ENCODE measurements at places on chromosomes 7 and 10. TPM values are rescaled to one million over a fixed set of nuclear protein-coding genes. Genes with fewer than 3 reads are reported as not detected.

DNA sequence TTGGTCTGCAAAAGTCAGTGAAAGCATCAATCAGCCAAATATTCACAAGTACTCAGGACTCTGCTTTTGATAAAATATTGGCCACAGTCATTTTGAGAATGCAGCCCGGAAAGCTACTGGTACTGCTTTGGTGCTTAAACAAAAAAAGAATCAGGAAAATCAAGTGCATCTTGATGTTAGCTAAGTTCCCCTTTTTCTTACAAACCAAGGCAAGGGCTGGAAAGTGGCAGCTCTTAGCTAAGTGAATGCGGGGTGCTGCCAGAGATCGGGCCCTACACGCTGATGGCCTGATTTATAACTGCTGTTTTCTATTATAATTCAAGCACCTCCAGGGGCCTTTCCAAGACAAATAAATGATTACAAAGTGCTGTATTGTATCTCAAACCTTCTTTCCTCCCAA, 136.8 kb upstream of the MGMT start:
- H3K27ac ChIP-seq, result no peak overlapping the region
- peaks cover 8% of the 10 kb centered on the region for H3K4me1 ChIP-seq
- no peaks in the 10 kb centered on the region for H3K27me3 ChIP-seq
- no peak for DNase-seq

DNA sequence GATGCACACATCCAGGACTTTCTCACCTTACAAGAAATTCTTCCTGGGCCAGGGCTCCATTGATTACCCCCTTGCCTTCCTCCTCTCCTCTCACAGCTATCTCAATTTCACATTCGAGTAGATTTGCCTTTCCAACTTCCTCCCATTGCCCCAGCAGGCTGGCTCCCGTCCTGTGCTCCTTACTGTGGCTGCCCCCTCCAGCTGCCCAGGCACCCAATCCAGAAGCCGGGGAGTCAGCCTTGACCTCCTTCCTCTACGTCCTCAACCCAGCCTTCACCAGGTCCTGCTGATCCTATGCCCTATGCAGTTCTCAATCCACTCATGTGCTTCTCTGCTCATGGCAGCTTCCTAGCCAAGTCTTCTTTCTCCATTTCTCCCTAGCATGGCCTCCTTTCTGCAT, 85.7 kb upstream of the GPR26 start:
- DNase-seq, result no peak
- no peaks in the 10 kb centered on the region for H3K4me1 ChIP-seq
- no peak overlapping the region for H3K27ac ChIP-seq
- H3K36me3 ChIP-seq, result no peaks in the 10 kb centered on the region
- no peaks in the 10 kb centered on the region for H3K27me3 ChIP-seq

GRCh38 chr7:135773464-135773863, 24.9 kb upstream of the FAM180A start:
- no peaks in the 10 kb centered on the region for H3K36me3 ChIP-seq
- H3K4me3 ChIP-seq, result no peak overlapping the region
- H3K27me3 ChIP-seq, result no peaks in the 10 kb centered on the region
- DNase-seq, result peak; percentile 15

DNA sequence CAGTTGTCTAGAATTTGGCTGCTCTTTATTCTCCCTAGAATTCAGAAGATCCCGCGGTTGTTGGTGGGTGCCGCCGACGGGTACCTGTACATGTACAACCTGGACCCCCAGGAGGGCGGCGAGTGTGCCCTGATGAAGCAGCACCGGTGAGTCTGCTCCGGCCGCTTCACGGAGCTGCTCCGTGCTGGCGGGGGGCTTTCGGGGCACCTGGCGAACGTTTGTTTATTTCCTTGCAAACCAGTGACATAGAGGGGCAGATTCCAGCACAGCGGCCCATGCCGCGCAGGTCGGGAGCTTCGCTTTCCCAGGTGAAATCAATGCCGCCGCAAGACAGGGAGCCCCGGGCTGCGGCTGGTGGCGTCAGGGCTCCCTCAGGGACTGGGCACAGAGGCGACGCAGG, 38.0 kb downstream of the WIPI2 start:
- peaks cover 79% of the 10 kb centered on the region for H3K36me3 ChIP-seq
- H3K27me3 ChIP-seq, result no peaks in the 10 kb centered on the region
- H3K4me1 ChIP-seq, result no peaks in the 10 kb centered on the region
- H3K4me3 ChIP-seq, result no peak overlapping the region
- DNase-seq, result no peak
- no peak overlapping the region for H3K27ac ChIP-seq

DNA sequence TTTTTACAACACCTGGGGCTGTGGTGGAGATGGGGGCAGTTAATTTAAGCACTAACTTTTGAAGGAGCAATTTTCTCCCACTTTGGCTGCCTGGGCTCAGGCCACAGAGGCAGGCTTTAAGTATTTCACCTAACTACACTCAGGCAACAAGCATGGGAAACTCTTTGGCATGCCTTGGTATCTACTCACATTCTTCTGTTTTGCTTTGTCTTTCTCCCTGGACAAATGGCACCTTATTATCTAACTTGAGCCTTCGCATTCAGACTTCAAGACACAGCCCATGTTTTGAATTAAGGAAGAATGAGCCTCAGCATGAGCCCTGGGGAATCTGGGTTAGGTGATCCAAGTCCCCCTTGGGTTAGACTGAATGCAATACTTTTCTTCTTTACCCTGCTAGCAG, 31.8 kb upstream of the BMPER start:
- peaks cover 10% of the 10 kb centered on the region for H3K4me1 ChIP-seq
- H3K4me3 ChIP-seq, result no peak overlapping the region
- no peak overlapping the region for H3K27ac ChIP-seq
- no peaks in the 10 kb centered on the region for H3K27me3 ChIP-seq
- no peak for DNase-seq
- H3K36me3 ChIP-seq, result no peaks in the 10 kb centered on the region

GRCh38 chr10:19332304-19332703, 283.7 kb downstream of the MALRD1 start:
- no peaks in the 10 kb centered on the region for H3K27me3 ChIP-seq
- no peaks in the 10 kb centered on the region for H3K4me1 ChIP-seq

DNA sequence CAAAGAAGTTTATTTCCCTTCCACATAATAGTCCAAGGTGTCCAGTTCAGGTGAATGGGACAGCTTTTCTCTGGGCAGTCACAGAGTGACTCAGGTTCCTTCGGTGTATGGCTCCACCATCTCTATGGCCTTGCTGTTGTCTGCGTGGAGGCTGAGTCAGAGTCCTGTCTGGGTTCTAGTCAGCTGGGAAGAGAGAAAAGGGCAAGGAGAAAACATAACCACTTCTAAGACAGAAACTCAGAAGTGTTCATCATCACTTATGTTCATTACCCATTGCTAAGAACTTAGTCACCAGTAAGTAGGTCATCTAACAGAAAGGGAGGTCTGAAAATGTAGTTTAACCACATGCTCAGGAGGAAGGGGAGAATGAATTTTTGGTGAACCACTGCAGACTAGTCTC, 32.4 kb upstream of the CCDC7 start:
- H3K4me3 ChIP-seq, result no peak overlapping the region
- DNase-seq, result peak; percentile 96
- no peaks in the 10 kb centered on the region for H3K36me3 ChIP-seq
- H3K27me3 ChIP-seq, result no peaks in the 10 kb centered on the region
- H3K27ac ChIP-seq, result no peak overlapping the region
- H3K4me1 ChIP-seq, result peaks cover 6% of the 10 kb centered on the region

- H3K27me3 ChIP-seq, result no peaks in the 10 kb centered on the region
- no peak for DNase-seq
- H3K36me3 ChIP-seq, result no peaks in the 10 kb centered on the region
- no peak overlapping the region for H3K27ac ChIP-seq
- no peak overlapping the region for H3K4me3 ChIP-seq
These were observed 173.2 kb downstream of the EBF3 start for GRCh38 chr10:129790715-129791446.

- no peaks in the 10 kb centered on the region for H3K4me1 ChIP-seq
- H3K27ac ChIP-seq, result no peak overlapping the region
- DNase-seq, result no peak
- H3K4me3 ChIP-seq, result no peak overlapping the region
- no peaks in the 10 kb centered on the region for H3K27me3 ChIP-seq
These were observed 523.0 kb upstream of the FOXK1 start for GRCh38 chr7:4159154-4159501.

GRCh38 chr10:44143556-44143955, 241.3 kb downstream of the CXCL12 start:
- no peak overlapping the region for H3K27ac ChIP-seq
- no peaks in the 10 kb centered on the region for H3K36me3 ChIP-seq
- no peak overlapping the region for H3K4me3 ChIP-seq
- no peak for DNase-seq
- no peaks in the 10 kb centered on the region for H3K27me3 ChIP-seq

- H3K27me3 ChIP-seq, result no peaks in the 10 kb centered on the region
- H3K36me3 ChIP-seq, result peaks cover 8% of the 10 kb centered on the region
- no peak overlapping the region for H3K4me3 ChIP-seq
- no peak overlapping the region for H3K27ac ChIP-seq
- no peak for DNase-seq
These were observed 75.4 kb upstream of the ATP6V0A4 start for GRCh38 chr7:138873220-138873892.

- no peaks in the 10 kb centered on the region for H3K4me1 ChIP-seq
- DNase-seq, result no peak
- no peaks in the 10 kb centered on the region for H3K27me3 ChIP-seq
- H3K4me3 ChIP-seq, result no peak overlapping the region
- H3K27ac ChIP-seq, result no peak overlapping the region
- no peaks in the 10 kb centered on the region for H3K36me3 ChIP-seq
These were observed 163.3 kb upstream of the FEZF1 start for GRCh38 chr7:122467661-122468449.

- H3K4me3 ChIP-seq, result no peak overlapping the region
- no peaks in the 10 kb centered on the region for H3K4me1 ChIP-seq
- no peak for DNase-seq
- peaks cover 42% of the 10 kb centered on the region for H3K36me3 ChIP-seq
- H3K27me3 ChIP-seq, result no peaks in the 10 kb centered on the region
These were observed 22.7 kb downstream of the AVPI1 start for GRCh38 chr10:97664282-97664850.

GRCh38 chr10:112176543-112176942, 7.0 kb downstream of the GPAM start:
- no peaks in the 10 kb centered on the region for H3K27me3 ChIP-seq
- no peak overlapping the region for H3K27ac ChIP-seq
- no peak for DNase-seq
- H3K4me1 ChIP-seq, result no peaks in the 10 kb centered on the region
- peaks cover 6% of the 10 kb centered on the region for H3K36me3 ChIP-seq

DNA sequence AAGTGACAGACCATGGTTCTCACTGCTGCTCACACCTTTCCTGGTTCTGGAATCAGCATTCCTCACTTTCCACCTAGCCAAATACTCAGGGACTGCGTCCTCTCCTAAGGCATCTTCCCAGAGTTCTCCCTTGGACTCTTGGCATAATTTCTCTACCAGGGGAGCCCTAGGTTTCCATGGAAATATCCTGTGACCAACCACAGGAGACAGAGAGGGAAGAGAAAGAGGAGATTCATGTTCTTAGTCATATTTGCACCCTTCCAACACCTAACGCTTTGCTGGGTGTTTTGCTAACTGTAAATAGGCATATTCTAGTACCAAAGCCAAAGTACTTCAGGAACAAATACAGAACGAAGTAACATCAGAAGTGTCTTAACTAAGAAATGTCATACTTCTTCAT, 28.6 kb downstream of the DENND11 start:
- peaks cover 1% of the 10 kb centered on the region for H3K36me3 ChIP-seq
- no peak overlapping the region for H3K27ac ChIP-seq
- H3K27me3 ChIP-seq, result no peaks in the 10 kb centered on the region
- no peak for DNase-seq

DNA sequence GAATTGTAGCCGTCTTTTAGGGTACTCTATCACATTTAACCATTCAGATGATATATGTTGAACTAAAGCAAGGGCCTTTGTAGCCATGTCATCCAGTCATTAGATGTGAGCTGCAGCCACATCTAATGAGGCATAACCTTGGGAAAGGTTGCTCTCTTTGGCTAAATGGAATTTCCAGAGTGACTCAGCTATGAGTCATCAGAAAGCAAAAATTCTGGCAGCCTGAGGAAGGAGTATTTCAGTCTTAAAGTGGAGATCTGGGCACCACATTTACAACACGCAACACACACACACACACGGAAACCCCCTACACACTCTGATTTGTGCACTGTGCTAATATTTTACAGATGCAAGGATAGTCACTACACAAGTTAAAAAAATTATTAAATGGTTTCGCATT, 176.9 kb upstream of the ZWINT start:
- H3K27me3 ChIP-seq, result no peaks in the 10 kb centered on the region
- H3K36me3 ChIP-seq, result no peaks in the 10 kb centered on the region
- H3K4me1 ChIP-seq, result no peaks in the 10 kb centered on the region
- H3K27ac ChIP-seq, result no peak overlapping the region

DNA sequence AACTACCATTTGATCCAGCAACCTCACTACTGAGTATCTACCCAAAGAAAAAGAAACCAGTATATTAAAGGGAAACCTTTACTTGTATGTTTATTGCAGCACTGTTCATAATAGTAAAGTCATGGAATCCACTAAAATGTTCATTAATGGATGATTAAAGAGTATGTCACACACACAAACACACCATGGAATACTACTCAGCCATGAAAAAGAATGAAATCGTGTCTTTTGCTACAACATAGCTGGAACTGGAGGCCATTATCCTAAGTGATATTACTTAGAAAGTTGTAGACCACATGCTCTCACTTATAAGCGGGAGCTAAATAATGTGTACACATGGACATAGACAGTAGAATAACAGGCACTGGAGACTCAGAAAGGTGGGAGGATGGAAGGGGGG, 203.0 kb upstream of the SLC26A5 start:
- no peak overlapping the region for H3K27ac ChIP-seq
- H3K36me3 ChIP-seq, result 0 out of 2 replicates have a peak, but pooled peaks cover 2% of the 10 kb centered on the region
- no peak overlapping the region for H3K4me3 ChIP-seq
- H3K4me1 ChIP-seq, result no peaks in the 10 kb centered on the region
- no peak for DNase-seq

DNA sequence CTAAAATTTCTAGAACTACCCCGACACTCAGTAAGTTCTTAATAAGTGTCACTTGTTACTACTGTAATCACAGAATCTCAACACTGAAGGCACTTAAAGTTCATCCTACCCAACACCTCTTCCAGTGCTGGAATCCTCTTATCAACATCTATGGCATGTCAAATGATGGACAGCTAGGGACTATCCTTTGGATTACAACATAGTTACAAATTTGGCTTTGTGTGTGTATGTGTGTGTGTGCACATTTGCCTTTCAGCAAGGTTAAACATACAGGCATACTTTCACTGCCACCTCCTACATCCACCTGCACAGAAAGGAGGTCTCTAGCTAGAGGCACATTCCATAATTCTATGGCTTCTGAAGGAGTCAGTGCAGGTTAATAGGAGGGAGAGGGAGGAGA, 25.8 kb downstream of the PTTG1IP2 start:
- H3K4me3 ChIP-seq, result no peak overlapping the region
- H3K27ac ChIP-seq, result no peak overlapping the region
- no peaks in the 10 kb centered on the region for H3K4me1 ChIP-seq
- no peaks in the 10 kb centered on the region for H3K36me3 ChIP-seq
- no peak for DNase-seq

The FZD8 gene
- 3.6 TPM for total RNA-seq

The PRKCQ gene
- under 0.01 TPM for total RNA-seq

The FKBP9 gene
- total RNA-seq, result 146 TPM

The CHST3 gene
- 10.6 TPM for total RNA-seq

Data from IMR-90 (cell line).